T-cell (primary cell): ENCODE measurements at places on chromosomes 2 and 18. TPM values are rescaled to one million over a fixed set of nuclear protein-coding genes. Genes with fewer than 3 reads are reported as not detected.

GPR45 gene
- total RNA-seq: not detected

ANKMY1 gene
- total RNA-seq: 44.6 TPM

ADRA2B gene
- 0.18 TPM for total RNA-seq

VWC2L gene
- not detected for total RNA-seq

MC5R gene
- total RNA-seq: not detected

CRYGD gene
- not detected for total RNA-seq

CCDC121 gene
- 1.2 TPM for total RNA-seq

CRACDL gene
- 1.7 TPM for total RNA-seq

PER2 gene
- total RNA-seq: 9.3 TPM

MPV17 gene
- total RNA-seq: 64.5 TPM

SOX11 gene
- not detected for total RNA-seq

QPCT gene
- 1.5 TPM for total RNA-seq

RSAD2 gene
- 6.7 TPM for total RNA-seq

UGT1A8 gene
- total RNA-seq: not detected

NLRC4 gene
- total RNA-seq: not detected

ERICH2 gene
- total RNA-seq: not detected

SERPINB10 gene
- total RNA-seq: not detected

AMER3 gene
- not detected for total RNA-seq

MATN3 gene
- total RNA-seq: 0.23 TPM

FBXO15 gene
- total RNA-seq: 2.2 TPM

ALPI gene
- not detected for total RNA-seq

SLC38A11 gene
- total RNA-seq: 0.38 TPM

SETBP1 gene
- total RNA-seq: 2.4 TPM

LINC00305 gene
- total RNA-seq: not detected

DCDC2C gene
- not detected for total RNA-seq

UGT1A3 gene
- not detected for total RNA-seq

LCT gene
- 0.03 TPM for total RNA-seq

STPG4 gene
- total RNA-seq: not detected

SP140 gene
- total RNA-seq: 66.8 TPM

KCNS3 gene
- 0.22 TPM for total RNA-seq

RAB10 gene
- total RNA-seq: 71.2 TPM

CCDC148 gene
- not detected for total RNA-seq

ANKRD62 gene
- total RNA-seq: not detected

CDH2 gene
- 0.25 TPM for total RNA-seq
